Kidney (tissue), 22 donors: ENCODE measurements at places on chromosomes 12 and 14. TPM values are rescaled to one million over a fixed set of nuclear protein-coding genes. Genes with fewer than 3 reads are reported as not detected.

Gene NTF3
- total RNA-seq = 3.5 TPM

Gene APOF
- total RNA-seq = not detected

Gene CLEC6A
- total RNA-seq = not detected

Gene KLRD1
- total RNA-seq = 5.5 TPM

DNA sequence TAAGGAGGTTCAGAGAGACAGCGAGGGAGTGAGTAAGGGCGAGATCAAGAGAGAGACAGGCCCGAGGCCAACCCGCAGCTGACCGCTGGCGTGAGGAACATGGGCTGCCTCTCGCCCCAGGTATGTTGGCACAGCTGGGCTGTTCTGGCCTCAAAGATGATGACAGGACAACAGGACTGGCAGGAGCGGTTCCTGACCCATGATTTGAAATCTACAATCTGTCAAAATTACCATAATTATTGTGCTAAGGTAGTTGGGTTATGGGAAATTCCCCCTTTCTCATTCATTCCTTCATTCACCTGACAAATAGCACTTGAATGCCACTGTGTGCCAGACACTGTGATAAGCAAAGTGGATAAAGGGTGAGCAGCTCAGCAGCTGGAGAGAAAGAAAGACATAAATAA, 5.1 kb upstream of the ENDOU start:
- no peaks in the 10 kb centered on the region for H3K36me3 ChIP-seq
- peaks cover 10% of the 10 kb centered on the region for H3K4me1 ChIP-seq
- H3K4me3 ChIP-seq = no peak overlapping the region

DNA sequence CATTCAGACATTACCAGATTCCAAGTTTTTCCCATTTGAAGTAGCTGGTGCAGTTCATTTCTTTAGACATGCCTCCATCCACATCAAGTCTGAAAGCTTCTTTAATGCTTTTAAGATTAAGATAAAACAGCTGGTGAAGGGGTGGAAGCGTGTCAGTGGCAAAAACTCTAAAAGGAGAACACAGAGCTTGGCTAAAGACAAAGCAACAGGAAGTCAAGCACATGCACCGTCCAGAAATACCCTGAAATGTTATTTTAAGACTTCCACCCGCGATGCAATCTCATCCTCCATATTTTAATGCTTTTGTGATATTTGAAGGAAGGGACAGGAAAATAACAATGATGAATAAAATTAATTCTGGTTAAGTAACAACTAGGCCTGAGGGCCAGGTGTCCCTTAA, 31.8 kb downstream of the PPM1H start:
- no peaks in the 10 kb centered on the region for H3K36me3 ChIP-seq
- H3K27ac ChIP-seq = no peak overlapping the region
- no peaks in the 10 kb centered on the region for H3K4me1 ChIP-seq
- no peaks in the 10 kb centered on the region for H3K27me3 ChIP-seq

GRCh38 chr14:35406506-35407305, 2.2 kb upstream of the NFKBIA start:
- no peaks in the 10 kb centered on the region for H3K27me3 ChIP-seq
- no peak for DNase-seq
- no peak overlapping the region for H3K4me3 ChIP-seq
- peaks cover 17% of the 10 kb centered on the region for H3K36me3 ChIP-seq
- peaks cover 18% of the 10 kb centered on the region for H3K4me1 ChIP-seq

DNA sequence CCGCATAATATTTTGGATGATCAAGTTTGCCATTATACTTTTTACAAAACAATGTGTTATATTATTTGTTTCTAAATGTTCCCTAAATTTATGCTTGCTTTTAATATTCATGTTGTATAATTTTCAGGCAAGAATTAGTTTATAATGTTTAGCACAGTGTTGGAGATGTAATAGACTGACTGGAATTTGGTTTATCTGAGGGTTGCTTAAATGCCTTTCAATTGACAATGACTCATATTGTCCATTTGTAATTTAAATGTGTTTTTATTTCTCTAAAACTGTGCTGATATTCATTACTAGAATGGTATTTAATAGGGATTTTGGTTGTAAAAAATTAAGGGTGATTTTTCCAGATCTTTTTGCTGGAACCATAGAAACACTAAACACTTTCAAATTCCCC, 788.4 kb downstream of the SLC6A15 start:
- no peaks in the 10 kb centered on the region for H3K4me1 ChIP-seq
- no peak overlapping the region for H3K4me3 ChIP-seq
- H3K27me3 ChIP-seq = no peaks in the 10 kb centered on the region

- no peaks in the 10 kb centered on the region for H3K4me1 ChIP-seq
- H3K27ac ChIP-seq = no peak overlapping the region
- DNase-seq = no peak
- H3K36me3 ChIP-seq = no peaks in the 10 kb centered on the region
- no peak overlapping the region for H3K4me3 ChIP-seq
Observed at GRCh38 chr12:128664501-128664900, 159.3 kb downstream of the SLC15A4 start.

DNA sequence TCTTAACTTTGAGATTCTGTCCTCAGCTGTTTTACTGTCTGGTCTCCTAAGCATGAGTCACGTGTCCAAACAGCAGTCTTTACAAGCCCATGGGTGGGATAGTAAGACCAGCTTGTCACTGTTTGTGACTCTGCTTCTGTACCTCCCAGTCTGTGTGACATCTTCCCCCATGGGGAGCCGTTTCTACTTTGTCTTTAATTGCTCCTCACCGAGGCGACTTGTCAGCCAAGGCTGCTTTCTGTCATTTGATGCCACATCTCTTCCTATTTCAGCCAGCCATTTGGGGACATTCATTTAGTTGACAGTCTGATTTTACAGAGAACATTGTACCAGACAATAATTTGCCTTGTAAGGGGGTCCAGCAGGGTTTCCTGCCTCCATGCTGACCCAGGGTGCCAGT, 534.8 kb downstream of the NRXN3 start:
- H3K4me3 ChIP-seq = no peak overlapping the region
- no peaks in the 10 kb centered on the region for H3K27me3 ChIP-seq
- no peak overlapping the region for H3K27ac ChIP-seq
- no peaks in the 10 kb centered on the region for H3K36me3 ChIP-seq

- DNase-seq = no peak
- H3K36me3 ChIP-seq = no peaks in the 10 kb centered on the region
- no peak overlapping the region for H3K4me3 ChIP-seq
- no peak overlapping the region for H3K27ac ChIP-seq
- no peaks in the 10 kb centered on the region for H3K27me3 ChIP-seq
Observed at GRCh38 chr14:105852378-105853088, 326.1 kb downstream of the TMEM121 start.

GRCh38 chr12:23230899-23231298, 605.9 kb downstream of the ETNK1 start:
- no peaks in the 10 kb centered on the region for H3K27me3 ChIP-seq
- no peaks in the 10 kb centered on the region for H3K4me1 ChIP-seq
- H3K4me3 ChIP-seq = no peak overlapping the region
- DNase-seq = no peak

- H3K27ac ChIP-seq = no peak overlapping the region
- no peaks in the 10 kb centered on the region for H3K36me3 ChIP-seq
- no peaks in the 10 kb centered on the region for H3K4me1 ChIP-seq
- no peak overlapping the region for H3K4me3 ChIP-seq
Observed at GRCh38 chr12:68234140-68234539, 8.5 kb upstream of the IL26 start.

DNA sequence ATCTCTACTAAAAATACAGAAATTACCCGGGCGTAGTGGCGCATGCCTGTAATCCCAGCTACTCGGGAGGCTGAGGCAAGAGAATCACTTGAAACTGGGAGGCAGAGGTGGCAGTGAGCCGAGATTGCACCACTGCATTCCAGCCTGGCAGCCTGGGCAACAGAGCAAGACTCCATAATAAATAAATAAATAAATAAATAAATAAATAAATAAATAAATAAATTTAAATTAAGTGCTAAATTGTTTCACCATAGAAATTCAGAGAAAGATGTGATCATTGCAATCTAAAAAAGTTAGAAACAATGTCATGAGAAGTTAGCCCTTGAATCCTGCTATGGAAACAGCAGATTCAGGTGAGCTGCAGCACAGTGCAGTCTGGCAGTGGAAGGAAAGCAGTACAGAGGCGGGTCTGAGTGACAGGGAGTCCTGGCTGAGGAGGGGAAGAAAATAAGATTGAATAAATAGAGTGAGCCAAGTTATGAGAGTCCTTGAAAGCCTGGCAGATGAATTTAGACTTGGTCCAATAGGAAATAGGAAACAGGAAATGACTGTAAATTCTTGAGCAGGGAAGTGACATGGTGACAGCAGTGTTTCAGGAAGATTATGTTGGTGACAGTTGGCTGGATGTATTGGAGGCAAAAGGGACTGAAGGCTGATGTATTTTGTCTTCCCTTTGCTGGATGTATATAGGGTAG, 241.5 kb downstream of the GXYLT1 start:
- no peak for DNase-seq
- no peaks in the 10 kb centered on the region for H3K36me3 ChIP-seq
- H3K4me3 ChIP-seq = no peak overlapping the region

DNA sequence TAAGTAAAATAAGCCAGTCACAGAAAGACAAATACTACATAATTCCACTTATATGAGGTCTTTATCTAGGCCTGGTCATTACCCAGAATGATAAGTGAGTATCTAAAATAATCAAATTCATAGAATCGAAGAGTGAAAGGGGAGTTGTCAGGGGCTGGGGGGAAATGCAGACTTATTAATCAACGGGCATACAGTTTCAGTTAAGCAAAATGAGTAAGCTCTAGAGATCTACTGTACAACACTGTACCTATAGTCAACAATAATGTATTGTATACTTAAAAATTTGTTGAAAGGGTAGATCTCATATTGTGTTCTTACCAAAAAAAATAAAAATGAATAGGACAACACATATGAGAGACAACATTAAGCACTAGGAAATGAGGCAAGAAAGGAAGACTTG, 13.3 kb downstream of the BTBD7 start:
- H3K4me3 ChIP-seq = no peak overlapping the region
- peaks cover 12% of the 10 kb centered on the region for H3K4me1 ChIP-seq
- peaks cover 2% of the 10 kb centered on the region for H3K36me3 ChIP-seq
- no peak for DNase-seq
- no peaks in the 10 kb centered on the region for H3K27me3 ChIP-seq
- peak overlapping the region; percentile 8 for H3K27ac ChIP-seq

DNA sequence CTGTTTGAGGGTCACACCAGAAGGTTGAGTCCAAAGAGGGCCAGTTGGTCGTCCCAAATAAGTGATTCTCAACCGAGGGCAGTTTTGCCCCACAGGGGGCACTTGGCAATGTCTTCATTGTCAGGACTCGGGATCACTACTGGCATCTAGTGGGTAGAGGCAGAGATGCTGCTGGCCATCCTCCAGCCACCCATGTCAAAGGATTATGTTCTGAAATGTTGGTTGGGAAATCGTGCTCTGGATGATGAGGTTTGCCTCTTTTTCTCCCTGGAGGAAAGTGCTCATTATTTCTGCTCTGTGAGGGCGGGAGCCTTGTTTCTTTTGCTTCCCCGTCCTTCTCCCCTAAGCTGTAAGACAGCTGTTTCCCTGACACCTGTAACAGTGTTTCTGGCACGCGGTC, 3.6 kb downstream of the ZNF839 start:
- H3K27me3 ChIP-seq = no peaks in the 10 kb centered on the region
- H3K4me1 ChIP-seq = peaks cover 12% of the 10 kb centered on the region
- DNase-seq = peak; percentile 23
- no peaks in the 10 kb centered on the region for H3K36me3 ChIP-seq

GRCh38 chr12:508145-508544, 48.4 kb downstream of the B4GALNT3 start:
- H3K36me3 ChIP-seq = no peaks in the 10 kb centered on the region
- H3K4me1 ChIP-seq = peaks cover 28% of the 10 kb centered on the region
- H3K4me3 ChIP-seq = no peak overlapping the region
- H3K27me3 ChIP-seq = no peaks in the 10 kb centered on the region
- DNase-seq = no peak
